ENCODE measurements at places on chromosomes 6 and 20. TPM values are rescaled to one million over a fixed set of nuclear protein-coding genes. Genes with fewer than 3 reads are reported as not detected.

The MUC22 gene
- not detected for polyA plus RNA-seq

The GHRH gene
- not detected for polyA plus RNA-seq

The GINS1 gene
- polyA plus RNA-seq, result 4.4 TPM

The LY6G6F gene
- polyA plus RNA-seq, result not detected

The DCDC2 gene
- polyA plus RNA-seq, result not detected

The CDSN gene
- polyA plus RNA-seq, result not detected

The CALHM6 gene
- polyA plus RNA-seq, result 1.7 TPM

The HDGFL1 gene
- not detected for polyA plus RNA-seq

The PCMTD2 gene
- 21.1 TPM for polyA plus RNA-seq

The PAX1 gene
- polyA plus RNA-seq, result not detected

The SMAP1 gene
- 18.0 TPM for polyA plus RNA-seq

The ZC3H12D gene
- not detected for polyA plus RNA-seq

The FOXQ1 gene
- not detected for polyA plus RNA-seq

The BMP7 gene
- 0.09 TPM for polyA plus RNA-seq

The E2F3 gene
- polyA plus RNA-seq, result 6.1 TPM

The DEFB119 gene
- not detected for polyA plus RNA-seq

The COQ3 gene
- 8.8 TPM for polyA plus RNA-seq

The MUC21 gene
- not detected for polyA plus RNA-seq

Measured in GM23248 (cell line).